ENCODE measurements at places on chromosomes 6 and 20.

GRCh38 chr6:37127961-37128862 is 41.7 kb upstream of the PIM1 start:
- no peak for DNase-seq

DNA sequence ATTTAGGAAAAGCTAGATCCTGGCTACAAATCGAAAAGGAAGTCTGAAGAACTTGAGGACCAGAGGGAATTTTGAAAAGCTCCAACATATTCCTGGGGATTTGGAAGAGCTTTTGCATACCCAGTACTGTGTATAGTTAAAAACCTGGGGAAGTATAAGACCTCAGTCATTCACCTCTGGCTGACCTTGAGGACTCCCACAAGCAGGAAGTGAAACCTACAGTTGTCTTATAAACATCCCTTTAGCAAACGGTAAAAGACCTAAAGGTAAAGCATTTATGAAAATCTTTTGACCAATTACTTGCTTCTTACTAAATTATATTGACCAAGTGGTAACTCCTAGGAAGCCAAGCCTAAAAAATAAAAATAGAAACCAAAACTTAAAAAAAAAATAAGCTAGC is 175.0 kb downstream of the HAO1 start:
- no peak for DNase-seq

DNA sequence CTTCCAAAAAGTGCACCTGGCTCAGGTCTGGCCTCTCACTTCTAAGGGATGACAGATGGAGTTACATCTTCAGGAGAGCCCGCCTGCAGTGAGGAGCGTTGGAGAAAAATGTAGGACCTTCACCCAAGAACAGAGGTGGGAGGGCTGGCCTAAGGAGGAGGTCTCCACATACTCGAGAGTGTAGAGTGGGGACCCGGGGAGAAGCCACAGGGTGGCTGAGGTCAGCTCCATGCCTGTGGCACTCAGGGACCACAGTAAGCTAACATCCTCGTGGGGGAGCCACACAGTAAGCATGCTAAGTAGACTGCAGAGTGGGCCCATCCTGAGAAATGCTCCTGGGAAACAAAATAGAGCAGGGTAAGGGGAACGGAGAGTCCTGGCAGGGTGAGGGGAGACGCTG is 24.0 kb downstream of the AAR2 start:
- DNase-seq = no peak

DNA sequence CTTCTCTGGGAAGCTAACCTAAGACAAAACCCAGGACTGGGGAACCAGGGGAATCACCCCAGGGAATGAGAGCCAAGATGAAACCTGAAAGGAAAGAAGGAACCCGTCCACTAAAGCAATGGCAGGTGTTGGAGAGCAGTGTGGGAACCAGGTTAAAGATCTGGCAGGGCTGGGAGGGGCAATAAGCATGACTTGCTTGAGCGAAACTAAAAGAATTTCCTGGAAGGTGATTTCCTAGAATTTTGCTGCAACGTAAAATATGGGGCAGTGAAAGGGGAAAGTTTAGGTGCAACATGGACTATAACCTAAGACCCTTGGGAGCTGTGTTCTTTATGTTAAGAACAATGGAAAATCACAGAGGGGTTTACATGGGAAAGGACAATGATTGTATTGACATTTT is 126.2 kb upstream of the SSTR4 start:
- DNase-seq = no peak

GRCh38 chr20:32153771-32154170 is 44.3 kb downstream of the TM9SF4 start:
- no peak for DNase-seq

- no peak for DNase-seq
These were observed at the start of gene ISM1 for GRCh38 chr20:13220904-13221297. Gene ISM1 (plus strand): TSS chr20:13221274. CDS start chr20:13221777, 503 bp downstream.

DNA sequence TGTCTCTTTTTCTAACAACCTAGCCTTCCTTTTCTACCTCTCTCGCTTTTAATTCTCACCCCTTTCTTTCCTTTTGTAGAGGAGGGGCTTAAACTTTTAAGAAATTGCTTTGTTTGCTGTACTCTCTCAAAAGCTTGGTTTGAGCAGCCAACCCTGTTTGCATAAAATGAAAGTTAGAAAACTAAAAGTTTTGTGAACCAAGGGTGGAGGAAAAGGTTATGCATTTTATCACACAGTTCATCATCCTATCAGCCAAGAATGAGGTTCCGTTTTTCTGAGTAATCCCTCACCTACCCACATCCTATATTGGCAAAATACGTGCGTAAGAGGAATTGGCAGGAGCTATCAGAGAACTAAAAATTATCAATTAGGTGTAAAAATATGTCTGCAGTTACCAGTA is 42.8 kb upstream of the LOC128125822 start:
- no peak for DNase-seq

GRCh38 chr20:59392736-59393135 is 92.3 kb downstream of the EDN3 start:
- DNase-seq = no peak

GRCh38 chr20:63708301-63709148 is 686 bp downstream of the ZGPAT start:
- peak; percentile 0 for DNase-seq

DNA sequence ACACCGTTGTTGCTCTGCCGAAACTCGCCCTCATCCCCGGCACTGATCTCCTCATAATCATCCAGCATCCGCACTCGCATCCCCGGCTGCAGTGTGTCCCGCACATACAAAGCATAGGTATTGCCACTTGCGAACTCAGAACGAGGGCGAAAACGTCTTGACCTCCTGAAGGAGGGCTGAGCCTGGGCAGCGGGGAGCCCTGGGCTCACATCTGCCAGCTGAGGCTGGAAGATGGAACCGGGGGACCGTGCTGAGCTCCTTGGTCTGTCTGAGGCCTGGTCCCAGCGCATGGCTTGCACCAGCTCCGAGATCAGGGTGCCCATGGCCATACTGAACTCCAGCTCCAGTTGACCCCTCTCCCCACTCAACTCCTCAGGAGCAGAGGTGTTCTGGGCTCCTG is 2.7 kb downstream of the CUL7 start:
- DNase-seq = no peak

DNA sequence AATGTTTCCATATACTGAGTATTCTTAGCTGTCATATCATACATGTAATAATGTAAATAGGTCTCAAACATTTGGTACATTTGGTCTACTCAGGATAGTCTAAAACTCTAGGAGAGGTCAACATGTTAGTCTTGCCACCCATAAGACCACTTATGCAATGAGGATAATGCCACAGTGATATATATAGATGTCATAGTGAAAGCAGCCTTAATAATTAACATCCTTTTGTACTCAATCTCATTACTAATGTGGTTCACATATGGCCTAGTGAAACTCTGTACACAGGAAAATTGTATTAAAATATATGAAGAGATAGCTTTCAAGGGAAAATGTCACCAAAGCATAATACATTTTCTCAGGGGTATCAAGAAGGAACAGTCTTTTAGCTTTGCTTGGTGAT is 577.9 kb downstream of the TFAP2B start:
- DNase-seq = no peak

- DNase-seq = no peak
These were observed 15.2 kb upstream of the KCNK15 start for GRCh38 chr20:44730441-44730840.

GRCh38 chr6:13239530-13240455 is 88.5 kb downstream of the TBC1D7 start:
- no peak for DNase-seq

DNA sequence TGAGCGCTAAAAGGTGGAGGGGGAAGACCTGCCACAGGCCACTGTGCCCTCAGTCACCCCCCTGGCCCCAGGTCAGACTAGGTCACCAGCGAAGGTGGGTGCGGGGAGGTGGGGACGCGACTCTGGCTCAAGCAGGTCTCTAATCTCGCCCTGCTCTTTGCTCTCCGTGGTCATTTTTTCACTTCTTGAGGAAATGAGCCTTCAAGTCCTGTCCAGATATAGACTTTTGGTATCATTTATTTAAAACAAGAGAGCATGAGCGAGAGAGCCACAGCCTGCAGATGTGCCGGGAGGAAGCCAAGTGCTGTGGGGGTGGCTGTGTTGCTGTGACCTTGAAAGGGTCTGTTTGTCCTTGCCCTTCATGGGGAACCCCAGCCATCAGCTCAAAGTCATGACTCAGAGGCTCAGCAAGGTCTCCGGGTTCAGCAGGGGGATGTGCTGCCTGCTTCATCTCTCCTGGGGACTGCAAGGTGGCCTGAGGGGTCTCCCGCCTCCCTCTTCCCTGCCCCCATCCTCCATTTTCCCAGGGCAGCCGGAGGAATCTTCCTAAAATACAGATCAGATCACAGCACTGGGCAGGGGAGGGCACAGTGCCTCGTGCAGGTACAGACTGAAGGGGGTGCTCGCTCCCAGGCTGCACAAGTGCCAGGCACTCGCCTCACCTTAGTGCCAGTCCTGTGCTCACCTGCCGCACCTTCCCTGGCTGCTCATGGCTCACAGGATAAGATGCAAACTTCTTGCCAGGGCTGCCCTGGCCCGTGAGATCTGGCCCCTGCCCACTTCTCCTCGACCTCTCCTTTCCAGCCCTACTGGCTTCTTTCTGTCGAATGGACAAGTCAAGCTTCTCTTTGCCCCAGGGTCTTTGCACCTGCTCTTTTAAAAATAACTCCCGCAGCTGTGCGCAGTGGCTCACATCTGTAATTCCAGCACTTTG is 26.5 kb downstream of the SULF2 start:
- DNase-seq = no peak

GRCh38 chr20:18380908-18381529 is 85.8 kb downstream of the DZANK1 start:
- no peak for DNase-seq

GRCh38 chr6:47134476-47135189 is 92.5 kb upstream of the ADGRF1 start:
- DNase-seq = peak; percentile 97

GRCh38 chr6:85676086-85676729 is 33.5 kb upstream of the SYNCRIP start:
- no peak for DNase-seq

GRCh38 chr6:85347812-85348211 is 102.1 kb upstream of the NT5E start:
- DNase-seq = no peak

DNA sequence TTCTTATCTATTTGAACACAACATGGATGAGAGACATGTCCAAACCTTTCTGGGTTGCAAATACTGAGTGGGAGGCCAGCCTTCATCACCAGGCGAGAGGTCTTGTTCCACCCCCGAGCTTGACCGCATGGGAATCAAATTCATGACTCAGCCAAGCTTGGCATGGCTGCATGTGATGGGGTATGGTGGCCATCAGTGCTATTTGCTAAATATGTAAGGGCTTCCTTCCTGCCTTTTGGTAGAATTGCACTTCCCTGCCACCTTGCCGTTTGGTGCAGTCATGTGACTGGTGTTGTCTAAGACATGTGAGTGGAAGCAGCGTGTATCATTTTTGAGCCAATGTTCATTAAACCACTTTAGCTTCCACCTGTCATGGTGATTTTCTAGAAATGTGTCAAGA is 508.9 kb upstream of the SULF2 start:
- DNase-seq = no peak

DNA sequence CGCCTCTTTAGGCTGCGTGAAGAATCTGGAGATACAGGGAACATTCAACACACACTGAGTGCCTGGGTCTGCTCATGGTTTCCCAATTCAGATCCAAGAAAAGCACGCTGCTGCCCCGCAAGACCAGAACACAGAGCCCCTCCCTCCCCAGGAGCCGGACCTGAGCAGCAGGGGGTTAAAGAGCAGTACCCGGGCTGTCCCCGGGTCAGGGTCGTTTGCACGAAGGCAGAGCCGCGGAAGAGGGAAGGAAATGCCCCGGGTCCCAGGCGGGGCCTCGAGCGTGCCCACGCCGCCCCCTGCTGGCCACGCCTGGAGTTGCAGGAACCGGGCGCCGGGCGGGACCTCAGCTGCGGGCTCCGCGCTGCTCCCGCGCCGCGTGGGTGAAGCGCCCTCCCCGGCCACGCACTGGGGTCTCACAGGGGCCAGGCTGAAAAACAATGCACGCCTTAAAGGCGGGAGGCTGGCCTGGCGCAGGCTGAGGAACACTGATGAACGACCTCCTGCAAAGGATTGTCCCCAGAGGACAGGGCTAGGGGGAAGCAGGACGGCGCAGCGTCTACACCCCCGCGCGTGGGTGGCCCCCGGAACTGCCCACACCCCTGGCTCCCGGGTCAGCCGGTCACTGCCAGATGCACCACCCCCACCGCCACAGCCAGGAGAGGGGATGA is 48.9 kb downstream of the ANKRD60 start:
- peak; percentile 3 for DNase-seq

DNA sequence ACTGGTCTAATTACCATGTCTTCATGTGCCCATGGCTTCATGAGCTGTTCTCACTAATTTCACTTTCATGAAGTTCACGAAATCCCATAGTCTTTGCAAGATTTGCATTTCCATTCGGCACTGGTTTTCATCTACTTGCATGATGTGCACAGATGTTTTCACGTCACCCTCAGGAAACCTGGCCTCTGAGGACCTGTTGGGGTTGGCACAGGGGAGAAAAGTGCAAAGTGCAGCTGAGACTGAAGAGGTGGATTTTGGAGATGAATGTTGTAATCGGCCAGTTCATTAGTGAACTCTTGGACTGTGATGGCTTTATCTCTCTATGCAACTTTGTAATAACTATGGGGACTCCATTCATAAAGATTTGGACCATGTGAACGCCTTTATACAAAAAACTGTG is 80.2 kb upstream of the SULF2 start:
- no peak for DNase-seq

GRCh38 chr6:90859612-90860011 is 272.7 kb upstream of the MAP3K7 start:
- peak; percentile 26 for DNase-seq

DNA sequence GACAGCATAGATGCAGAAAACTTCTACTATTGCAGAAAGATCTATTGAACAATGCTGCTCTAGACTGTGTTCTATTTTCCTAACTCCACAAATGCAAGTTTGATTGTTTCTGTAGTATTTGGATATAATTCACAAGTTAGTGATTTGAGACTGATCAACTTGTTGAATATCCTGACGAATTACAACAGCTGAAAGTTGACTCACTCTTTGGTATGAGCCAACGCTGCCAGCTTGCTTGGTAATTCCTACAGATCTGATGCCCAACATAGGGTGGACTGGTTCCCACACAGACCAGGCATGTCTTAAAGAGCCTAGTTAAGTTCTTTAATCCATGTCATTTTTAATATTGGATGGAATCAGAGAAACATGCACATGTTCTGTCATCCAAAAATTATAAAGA is 231.0 kb upstream of the RAB32 start:
- no peak for DNase-seq

DNA sequence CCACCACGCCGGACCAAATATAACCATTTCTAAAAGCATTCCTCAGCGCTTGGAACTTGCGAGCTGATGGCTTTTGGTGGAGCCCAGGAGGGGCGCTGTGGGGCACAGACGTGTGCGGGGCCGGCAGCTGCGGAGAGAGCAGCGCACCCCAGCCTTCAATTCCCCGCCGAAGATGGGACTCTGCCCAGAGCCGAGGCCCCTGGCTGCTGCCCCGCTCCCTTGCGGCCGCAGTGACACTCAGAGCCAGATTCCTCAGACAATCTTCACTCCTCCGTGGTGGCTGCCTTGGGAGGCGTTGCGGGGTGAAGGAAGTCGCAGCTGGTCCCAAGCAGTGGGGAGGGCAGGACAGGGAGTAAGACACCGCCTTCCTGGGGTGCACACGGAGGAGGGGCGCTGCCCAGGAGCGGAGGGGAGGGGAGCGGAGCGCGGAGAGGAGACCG is 87.7 kb downstream of the TMEM242 start:
- DNase-seq = no peak
